ENCODE measurements at places on chromosomes 2 and 18.

DNA sequence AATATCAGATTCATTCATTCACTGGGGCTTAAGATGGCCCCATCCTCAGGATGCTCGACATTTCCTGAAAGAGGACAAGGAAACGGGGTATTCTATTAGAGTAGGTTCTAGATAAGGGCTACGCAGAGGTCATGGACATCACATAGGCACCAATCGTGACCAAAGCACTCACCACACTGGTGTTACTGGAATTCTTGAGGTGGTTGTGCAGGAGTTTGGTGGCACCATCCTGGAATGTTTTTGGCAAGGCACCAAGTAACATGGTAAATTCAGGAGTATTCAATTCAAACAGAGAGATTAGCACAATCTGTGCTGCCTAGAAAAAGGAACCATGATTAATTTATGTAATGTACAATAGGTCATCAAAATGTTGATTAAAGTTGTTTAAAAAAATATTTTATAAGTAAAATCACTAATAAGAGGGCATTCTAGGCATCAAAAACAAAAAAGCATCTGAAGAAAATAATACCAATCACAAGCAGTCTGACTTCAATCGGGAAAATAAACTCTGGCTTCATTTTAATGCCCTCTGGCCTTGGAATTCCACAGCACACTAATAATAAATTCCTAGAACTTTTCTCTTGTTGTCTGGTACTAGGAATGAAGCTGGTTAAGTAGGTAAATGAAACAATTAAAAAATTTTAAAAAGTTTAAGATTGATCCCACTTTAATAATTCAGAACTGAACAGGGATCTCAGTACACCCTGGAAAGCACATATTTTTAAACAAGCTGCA lies 102.8 kb upstream of the TFCP2L1 start:
- DNase-seq, result no peak

- no peak for DNase-seq
Measured at GRCh38 chr2:22375096-22375495, 1009.9 kb upstream of the KLHL29 start.

- no peak for DNase-seq
Measured at GRCh38 chr18:37299471-37300304, 265.9 kb downstream of the CELF4 start.

GRCh38 chr18:10399465-10399864 lies 55.0 kb upstream of the APCDD1 start:
- DNase-seq, result no peak

DNA sequence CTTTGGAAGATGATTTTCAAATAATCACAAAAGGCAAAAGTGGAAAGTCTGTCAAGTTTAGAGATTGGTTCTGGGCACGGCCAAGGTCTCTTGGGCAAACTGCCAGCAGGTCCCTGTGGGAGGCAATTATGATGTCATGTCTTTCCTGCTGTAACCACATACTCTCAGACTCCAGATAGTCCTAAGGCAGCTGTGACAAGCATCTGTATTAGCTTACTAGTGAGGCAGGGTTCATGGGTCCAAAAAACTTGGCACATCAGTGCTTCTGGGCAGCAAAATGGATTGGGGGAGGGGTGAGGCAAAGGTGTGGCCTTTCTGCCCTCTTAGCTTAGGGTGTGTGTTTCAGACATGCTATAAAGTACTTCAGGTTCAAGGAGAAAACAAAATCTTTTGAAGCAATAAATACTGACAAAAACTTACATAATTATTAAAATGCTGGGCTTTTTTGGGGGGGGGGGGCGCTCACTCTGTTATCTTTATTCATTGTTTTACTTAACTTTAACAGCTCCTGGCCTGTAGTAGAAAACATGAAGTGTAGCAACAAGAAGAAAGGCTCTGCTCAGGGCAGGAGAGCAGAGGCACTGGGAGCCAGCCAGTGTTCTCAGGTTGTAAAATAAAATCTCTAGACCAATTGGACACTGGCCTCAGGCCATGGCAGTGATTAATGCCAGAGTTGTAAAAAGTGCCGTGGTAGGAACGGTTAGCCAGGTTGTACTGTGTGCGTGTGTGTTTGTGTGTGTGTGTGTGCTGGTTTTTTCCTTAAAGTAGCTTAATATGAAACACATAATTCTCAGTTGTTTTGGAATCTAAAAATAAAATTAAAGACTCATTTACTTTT lies 14.3 kb upstream of the TANC1 start:
- no peak for DNase-seq

DNA sequence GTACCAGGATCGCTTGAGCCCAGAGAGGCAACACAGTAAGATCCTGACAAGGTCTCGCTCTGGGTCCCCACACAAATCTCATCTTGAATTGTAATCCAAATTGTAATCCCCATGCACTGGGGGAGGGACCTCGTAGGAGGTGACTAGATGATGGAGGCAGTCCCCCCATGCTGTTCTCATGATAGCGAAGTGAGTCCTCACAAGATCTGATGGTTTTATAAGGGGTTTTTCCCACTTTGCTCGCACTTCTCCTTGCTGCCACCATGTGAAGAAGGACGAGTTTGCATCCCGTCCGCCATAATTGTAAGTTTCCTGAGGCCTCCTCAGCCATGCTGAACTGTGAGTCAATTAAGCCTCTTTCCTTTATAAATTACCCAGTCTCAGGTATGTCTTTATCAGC lies 46.0 kb upstream of the SERTAD2 start:
- DNase-seq, result no peak

GRCh38 chr18:70243131-70243929 lies 37.8 kb upstream of the RTTN start:
- DNase-seq, result no peak
